ENCODE measurements at places on chromosomes 11 and 22. TPM values are rescaled to one million over a fixed set of nuclear protein-coding genes. Genes with fewer than 3 reads are reported as not detected.

- no peak within 1 kb of the TSS for H3K4me3 ChIP-seq
- H3K27me3 ChIP-seq, result peaks cover 2% of the 10 kb centered on the region
- DNase-seq, result no peak
- no peaks in the 10 kb centered on the region for H3K36me3 ChIP-seq
- H3K27ac ChIP-seq, result no peak within 1 kb of the TSS
These were observed at the start of gene CD6 for GRCh38 chr11:60971520-60971919. Gene CD6, plus strand, starts transcription at chr11:60971680. Its CDS starts 186 bp downstream, at chr11:60971866.

Gene ZBTB16
- 0.54 TPM for total RNA-seq

Gene OR51B4
- 0.49 TPM for total RNA-seq

Gene FOLR3
- total RNA-seq, result not detected

Gene MTFP1
- 30.2 TPM for total RNA-seq
